ENCODE measurements at places on chromosomes 4 and X. TPM values are rescaled to one million over a fixed set of nuclear protein-coding genes. Genes with fewer than 3 reads are reported as not detected.

Gene TKTL1
- total RNA-seq = not detected

Gene GUCY1B1
- 1.1 TPM for total RNA-seq

Gene TCEAL2
- total RNA-seq = not detected

Gene SERPINA7
- total RNA-seq = not detected

Gene IL3RA
- 0.27 TPM for total RNA-seq

DNA sequence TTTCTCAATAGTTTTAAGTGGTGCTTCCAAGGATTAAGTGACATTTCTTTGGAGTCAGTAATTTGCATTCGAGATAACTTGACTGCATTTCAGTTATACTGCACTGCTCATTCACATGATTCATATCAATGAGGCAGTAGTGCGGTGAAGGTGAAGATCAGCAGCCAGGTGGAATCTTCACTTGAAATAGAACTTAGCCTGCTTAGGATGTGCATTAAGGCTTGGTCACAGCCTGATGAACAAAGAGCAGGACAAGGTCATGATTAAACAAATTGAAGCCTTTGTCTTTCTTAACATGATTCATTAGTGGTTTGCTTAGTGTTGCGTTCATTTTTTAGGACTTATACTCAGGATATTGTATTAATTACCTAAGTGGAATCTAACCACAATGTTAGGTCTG, 212.1 kb upstream of the GALNTL6 start:
- DNase-seq = no peak

GRCh38 chr4:3442959-3443749, 1.4 kb downstream of the HGFAC start:
- DNase-seq = peak; percentile 30

- DNase-seq = no peak
These were observed 2.6 kb downstream of the HEPH start for GRCh38 chrX:66166671-66167070.

- no peak for DNase-seq
These were observed 9.9 kb downstream of the ABCG2 start for GRCh38 chr4:88148560-88148959.

GRCh38 chr4:25021216-25021615, 9.5 kb downstream of the LGI2 start:
- no peak for DNase-seq

DNA sequence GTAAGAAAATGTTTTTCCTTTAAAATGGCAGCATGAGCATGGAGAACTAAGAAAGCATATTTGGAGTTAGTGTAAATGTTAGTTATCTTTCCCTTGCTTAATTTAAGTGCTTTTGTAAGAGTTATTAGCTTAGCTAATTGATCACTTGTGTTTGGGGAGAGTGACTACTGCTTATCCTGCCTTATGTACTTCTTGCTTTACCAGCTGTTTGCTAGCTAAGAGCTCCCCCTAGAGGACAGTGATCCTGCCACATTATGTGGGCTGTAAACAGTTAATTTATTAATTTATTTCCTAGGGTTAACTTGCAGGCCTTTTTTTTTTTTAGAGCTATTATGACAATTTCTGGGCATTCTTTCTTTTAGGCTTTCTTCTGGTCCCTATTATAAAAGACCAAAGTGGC, 435.8 kb downstream of the MAGEB5 start:
- no peak for DNase-seq

DNA sequence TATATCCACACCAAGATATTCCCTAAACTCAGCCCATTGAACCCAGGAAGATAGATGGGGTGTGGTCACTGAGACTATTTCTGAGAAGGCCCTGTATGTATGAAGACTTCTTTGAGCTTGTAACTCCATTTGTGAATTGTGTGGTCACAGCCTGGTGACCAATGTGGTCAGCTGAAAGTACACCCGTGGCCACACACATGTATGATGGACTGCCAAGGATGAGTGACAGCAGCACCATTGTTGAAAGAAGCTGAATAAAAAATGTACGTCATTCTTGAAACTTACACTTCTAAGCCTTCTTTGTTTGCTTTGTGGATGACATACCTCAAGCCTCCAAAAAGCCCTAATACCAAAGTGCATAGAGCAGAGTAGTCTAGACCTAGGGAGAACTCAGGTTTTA, 581.4 kb downstream of the RAB28 start:
- DNase-seq = no peak

DNA sequence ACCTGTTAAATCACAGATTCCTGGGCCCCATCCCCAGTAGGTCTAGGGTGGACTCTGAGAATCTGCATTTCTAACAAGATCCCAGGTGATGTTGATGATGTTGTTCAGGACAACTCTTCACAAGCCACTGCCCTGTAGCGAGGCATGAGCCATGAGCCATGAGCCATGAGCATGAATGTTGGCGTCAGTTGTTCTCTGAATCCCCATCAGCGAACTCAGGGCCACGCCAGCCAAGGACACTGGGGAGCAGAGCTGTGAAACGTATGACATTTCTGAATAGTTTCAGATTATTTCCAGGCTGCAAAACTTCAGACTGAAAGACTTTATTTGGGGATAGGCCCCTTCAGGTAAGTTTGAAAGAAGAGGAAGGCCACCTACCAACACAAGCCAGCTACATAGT, 46.9 kb upstream of the HCCS start:
- DNase-seq = no peak

- DNase-seq = no peak
These were observed 11.2 kb upstream of the CXCR3 start for GRCh38 chrX:71629467-71629866.

DNA sequence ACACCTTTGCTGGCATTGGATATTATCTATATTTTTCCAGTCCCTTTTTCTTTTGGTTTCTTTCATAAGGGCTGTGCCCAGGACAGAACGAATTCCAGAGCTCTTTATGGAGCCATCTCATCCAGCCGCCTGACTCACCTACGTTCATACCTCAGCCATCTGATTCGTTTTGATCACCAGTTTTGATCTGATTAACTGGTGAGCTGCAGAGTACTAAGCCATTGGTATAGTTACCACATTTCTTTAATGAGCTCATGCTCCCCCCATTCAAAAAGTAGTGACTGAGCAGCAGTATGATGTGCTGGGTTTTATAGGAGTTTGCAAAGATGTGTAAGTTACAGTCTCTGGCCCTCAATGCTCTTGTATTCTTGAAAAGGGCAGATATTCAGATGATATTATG, 43.0 kb upstream of the CDKN2AIP start:
- DNase-seq = no peak

DNA sequence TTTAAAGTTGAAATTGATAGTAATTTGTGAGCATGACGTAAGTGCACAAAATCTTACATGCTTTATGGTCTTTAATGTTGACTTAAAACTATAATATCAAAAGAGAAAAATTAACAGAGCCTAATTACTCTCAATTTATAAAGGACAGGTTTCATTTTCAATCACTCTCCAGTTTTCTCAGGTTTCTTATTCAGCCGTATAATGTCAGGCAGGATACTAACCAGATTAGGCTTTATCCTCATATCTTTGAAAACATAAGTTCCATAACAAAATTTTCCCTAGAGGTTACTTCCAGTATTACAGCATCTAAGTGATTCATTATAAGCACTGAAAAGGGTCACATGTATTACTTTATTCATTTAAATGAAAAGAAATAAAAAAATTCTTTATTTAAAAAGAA, 492.1 kb downstream of the PACRGL start:
- no peak for DNase-seq

- no peak for DNase-seq
These were observed 12.2 kb downstream of the OSTC start for GRCh38 chr4:108662629-108663028.

GRCh38 chrX:15202454-15203177, 67.3 kb downstream of the ASB9 start:
- no peak for DNase-seq

GRCh38 chrX:27924261-27924660, 57.0 kb downstream of the DCAF8L1 start:
- DNase-seq = no peak

DNA sequence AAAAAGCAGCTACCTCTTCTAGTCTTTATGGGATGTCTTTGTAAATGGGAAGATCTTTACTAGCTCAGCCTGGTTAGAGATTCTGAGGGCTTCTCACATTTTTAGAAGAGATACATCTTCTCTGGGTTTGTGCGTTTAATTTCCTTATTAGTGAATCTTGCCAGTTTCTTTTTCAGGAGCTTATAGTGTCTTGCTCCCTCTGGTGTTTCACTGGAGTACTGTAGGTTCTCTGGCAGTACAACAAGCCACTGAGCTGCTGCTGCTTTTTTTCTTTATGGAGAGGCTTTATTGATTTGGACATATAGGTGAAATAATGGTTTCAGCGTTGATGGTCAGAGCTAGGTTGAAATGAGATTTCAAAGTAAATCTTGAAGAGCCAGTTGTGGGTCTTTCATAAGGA, 82.9 kb downstream of the LAS1L start:
- DNase-seq = peak; percentile 19

DNA sequence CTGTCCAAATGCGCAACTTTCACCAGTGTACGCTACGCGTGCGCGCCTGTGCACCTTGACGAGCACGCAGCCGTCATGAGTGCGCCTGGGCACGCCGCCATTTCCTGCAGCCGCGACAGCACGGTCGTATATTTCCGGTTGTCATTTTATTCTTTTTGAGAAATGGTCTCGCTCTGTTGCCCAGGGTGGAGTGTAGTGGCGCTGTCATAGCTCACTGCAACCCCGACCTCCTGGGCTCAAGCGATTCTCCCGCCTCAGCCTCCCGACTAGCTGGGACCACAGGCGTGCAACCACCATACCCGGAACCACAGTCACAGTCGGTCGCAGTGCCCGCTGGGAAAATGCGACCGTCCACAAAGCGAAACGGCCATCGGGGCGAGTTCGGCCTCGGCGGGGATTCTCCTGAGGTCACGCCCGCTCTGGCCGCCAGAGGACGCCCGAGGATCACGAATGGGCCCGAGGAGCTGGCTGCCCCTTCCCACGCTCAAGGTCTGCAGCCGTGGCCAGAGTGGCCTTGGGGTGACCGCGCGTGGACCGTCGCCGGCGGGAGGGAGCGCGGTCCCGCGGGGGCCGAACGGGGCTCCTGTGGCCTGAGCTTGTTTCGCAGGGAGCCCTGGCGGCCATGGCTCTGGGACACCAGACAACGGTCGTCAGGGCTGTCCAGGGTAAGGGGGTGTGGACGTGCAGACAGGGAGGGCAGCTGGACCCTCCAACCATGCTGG, 23.7 kb upstream of the PNMA3 start:
- peak; percentile 56 for DNase-seq

- DNase-seq = no peak
These were observed 215.8 kb upstream of the SMIM31 start for GRCh38 chr4:164538097-164538496.

- DNase-seq = no peak
These were observed 85.5 kb downstream of the DRD5 start for GRCh38 chr4:9866931-9867330.

- peak; percentile 16 for DNase-seq
These were observed 85.0 kb upstream of the ZNF81 start for GRCh38 chrX:47751670-47752069.

DNA sequence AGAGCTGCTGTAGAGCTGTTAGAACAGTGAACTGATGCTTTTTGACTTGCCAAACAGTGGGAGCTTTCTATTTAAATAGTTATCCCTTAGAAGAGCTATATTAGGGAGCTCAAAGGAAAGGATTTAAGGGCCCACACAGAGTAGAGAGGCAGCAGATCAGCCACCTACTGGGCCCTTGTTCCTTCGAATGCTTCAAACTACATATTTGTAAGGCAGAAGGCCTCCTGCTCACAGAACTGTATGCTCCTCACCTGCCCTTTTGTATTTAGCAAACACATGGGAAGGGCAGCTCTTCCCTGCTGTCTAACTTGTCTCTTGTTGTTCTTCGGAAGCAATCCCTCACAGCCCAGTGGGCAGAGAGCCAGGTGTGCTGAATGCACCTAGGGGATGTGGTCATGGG, 38.0 kb downstream of the IL1RAPL1 start:
- no peak for DNase-seq

DNA sequence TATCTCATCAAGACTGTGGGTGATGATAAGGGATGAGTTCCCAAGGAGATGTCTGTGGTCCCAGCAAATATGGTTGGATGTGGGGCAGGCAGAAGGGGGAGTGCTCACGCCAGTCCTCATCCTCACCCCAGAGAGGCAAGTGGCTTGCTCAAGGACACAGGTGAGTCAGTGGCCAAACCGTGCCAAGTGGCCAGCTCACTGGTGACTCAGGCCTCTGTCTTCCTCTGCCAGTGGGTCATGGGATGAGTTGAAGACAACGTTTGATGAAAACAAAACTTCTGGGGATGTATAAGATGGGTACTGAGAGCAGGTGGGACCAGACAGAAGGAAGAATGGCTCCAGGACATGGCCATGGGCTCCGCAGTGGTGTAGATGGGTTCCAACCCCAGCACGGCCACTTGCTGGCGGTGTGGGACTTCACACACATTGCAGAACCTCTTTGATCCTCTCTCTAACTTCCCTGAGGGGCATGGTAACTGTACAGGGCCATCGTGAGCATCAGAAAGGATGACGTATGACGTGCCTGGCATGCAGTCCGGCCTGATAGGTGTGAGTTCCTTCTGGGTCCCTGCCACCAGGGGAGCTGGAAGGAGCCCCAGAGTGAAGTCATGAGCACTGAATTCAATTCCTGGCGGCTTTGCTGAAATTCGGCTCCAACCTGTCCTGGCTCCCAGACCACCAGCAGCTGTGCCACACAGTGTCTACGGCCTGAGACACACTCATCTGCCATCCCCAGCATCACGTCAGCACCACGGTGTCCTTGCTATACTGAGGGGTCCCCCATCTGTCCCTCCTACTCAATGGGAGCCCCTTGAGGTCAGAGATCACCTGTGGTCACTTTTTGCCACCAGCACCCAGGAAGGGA, 41.3 kb upstream of the GPR78 start:
- DNase-seq = peak; percentile 3

DNA sequence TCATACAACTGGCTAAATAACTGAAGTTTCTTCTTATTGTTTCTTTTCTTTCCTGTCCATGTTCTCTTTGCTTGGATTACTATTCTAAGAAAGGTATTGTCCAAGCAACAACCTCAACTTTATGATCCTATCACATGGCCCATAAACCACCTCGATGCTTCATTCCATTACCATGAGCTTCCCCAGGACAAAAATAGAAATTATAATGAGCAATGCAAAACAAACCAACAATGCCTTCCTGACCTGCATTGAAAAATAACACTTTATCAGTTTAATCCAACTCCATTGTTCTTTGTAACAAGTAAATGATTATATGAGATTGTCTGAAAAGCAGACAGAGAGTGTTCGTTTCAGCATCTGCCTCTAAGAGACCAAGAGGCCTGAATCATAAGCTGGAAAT, 148.8 kb downstream of the HS6ST2 start:
- no peak for DNase-seq

- DNase-seq = no peak
These were observed 9.5 kb upstream of the SMS start for GRCh38 chrX:21930986-21931385.

GRCh38 chr4:73832651-73833237, 3.7 kb upstream of the CXCL6 start:
- DNase-seq = no peak
